Activated CD4-positive, alpha-beta T cell treated with anti-CD3 and anti-CD28 coated beads, Interleukin-2, Interleukin-6, amounts not matched to agents 100 ng/mL and 50 ng/mL, durations not matched to agents 16 hours and 8 hours (primary cell): ENCODE measurements at places on chromosomes 16 and 17.

GRCh38 chr17:77485089-77485833 is 344.5 kb downstream of the SEC14L1 start:
- no peak for DNase-seq

DNA sequence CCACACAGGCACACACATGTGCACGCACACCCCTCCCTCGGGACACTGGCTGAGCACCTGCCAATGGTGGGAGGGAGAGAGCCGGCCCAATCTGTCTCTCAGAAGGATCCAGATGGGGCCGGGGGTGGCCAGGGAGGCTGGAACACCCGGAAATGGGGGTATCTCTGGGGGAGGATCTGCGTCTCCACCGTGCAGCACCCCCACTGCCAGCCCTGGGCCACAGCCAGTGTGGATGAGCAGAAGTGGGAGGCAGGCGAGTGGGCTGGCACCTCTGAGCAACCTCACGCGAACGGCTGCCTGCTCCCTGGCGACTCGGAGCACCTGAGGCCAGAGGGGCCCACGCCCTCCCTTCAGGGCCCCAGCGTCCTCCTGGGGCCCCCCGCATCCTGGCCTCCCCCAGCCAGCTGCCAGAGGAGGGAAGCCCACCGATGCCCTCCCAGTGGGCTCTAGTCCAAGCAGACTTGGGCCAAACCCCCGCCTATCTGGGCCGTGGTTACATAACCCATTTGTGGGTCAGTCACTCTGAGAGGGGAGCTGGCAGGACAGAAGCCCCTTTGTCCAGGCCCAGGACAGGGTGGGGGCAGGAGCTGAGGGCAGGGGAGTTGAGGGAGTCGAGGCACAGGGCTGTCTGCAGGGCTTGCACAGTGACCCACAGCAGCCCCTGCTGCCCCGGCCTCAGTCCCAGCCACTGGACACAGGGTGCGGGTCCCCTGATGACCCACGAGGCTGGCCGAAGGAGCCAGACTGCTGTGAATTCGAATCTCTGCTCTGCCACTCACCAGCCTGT is 5.6 kb downstream of the CASKIN1 start:
- DNase-seq = no peak

GRCh38 chr17:1188812-1189504 is 9.2 kb upstream of the ABR start:
- no peak for DNase-seq

- no peak for DNase-seq
Measured at GRCh38 chr17:42898147-42898811, 2.3 kb upstream of the G6PC1 start.

DNA sequence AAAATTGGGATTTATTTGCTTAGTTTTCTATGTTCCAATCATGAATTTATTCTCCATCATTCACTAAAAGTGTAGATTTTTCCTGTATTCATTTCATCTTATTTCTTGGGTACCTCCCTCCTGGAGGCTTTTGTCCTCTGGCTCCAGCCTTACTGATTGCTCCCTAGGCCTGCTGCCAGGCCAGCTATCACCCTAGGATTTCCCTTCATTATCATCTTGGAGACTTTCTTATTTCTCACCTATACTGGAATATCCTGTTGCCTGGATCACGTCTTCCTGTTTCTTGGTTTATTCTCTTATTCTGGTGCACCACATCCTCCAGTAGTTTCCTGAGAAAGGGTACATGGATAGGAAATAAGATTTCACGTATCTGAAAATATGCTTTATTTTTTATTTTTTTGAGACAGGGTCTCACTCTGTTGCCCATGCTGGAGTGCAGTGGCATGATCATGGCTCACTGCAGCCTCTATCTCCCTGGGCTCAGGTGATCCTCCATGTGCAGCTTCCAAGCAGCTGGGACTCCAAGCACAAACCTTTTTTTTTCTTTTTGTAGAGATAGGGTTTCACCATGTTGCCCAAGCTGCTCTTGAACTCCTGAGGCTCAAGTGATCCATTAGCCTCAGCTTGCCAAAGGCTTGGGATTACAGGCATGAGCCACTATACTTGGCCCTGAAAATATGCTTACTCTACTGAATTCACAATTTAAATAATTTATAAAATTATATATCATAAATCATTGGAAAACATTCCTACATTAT is 13.3 kb upstream of the KPNB1 start:
- DNase-seq = no peak

DNA sequence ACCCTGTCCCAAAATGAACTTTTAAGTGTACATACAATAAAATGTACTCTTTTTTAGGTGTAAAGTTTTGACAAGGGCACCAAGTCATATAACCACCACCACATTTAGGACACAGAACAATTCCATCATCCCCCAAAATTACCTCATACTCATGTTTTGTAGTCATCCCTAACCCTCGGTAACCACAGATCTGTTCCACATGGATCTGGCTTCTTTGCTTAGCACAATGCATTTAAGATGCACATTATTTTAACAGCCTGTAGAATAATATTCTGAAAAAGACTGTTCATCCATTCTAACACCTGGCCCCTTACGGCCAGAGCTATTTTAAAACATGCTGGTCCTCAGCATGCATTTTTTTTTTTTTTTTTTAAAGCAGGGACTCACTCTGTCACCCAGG is 25.2 kb upstream of the CFAP20 start:
- DNase-seq = no peak

- DNase-seq = no peak
Measured at GRCh38 chr16:27482397-27483087, 67.2 kb downstream of the GTF3C1 start.

DNA sequence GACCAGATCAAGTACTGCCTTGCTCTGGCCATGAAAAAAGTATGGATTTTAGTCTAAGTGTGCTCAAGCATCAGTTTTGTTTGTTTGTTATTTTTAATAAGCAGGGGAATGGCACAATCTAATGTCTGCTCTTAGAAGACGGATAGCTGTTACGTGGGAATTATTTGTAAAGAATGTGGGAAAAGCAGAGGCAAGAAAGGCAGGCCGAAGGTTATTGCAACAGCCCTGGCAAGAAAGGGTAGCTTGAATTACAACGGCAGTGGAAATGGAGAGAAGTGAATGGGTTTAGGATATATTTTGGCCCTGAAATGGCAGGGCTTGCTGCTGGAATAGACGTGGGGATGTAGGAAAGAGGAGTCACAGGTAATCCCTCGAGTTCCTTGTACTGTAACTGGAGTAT is 987 bp upstream of the HASPIN start:
- DNase-seq = no peak

DNA sequence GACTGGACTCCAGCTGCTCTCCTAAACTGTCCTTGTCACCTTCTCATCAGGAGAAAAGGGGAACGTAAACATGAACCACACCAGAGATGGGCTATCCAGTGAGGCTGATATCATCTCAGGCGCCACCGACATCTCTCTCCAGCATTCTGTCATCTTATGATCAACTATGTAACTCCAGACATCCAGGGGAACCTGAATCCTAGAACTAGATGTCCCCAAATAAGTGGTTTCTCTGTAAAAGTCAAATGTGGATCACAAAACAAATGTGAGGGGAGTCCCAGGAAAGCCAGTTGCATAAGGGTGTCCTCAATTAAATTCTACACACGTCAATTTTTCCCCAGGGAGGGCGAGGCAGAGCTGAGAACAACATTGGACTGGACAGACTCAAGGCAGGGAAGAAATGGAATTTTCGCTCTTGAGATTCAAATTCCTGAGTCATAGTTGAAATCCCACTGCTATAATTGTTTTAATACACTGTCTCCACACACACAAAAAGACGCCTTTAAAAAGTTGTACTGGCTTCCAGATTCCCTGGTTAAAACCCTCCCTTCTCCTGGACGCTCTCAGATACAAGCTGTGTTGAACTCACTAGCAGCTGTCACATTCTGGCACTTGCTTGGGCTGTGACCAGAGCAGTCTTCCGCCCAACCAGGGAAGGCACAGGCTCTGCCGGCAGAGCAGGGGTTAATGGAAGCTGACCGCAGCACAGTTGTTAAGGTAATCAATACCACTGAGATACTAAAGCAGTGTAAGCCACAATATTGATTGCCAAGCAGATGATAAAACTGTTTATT is 62.6 kb downstream of the ZFHX3 start:
- DNase-seq = no peak

DNA sequence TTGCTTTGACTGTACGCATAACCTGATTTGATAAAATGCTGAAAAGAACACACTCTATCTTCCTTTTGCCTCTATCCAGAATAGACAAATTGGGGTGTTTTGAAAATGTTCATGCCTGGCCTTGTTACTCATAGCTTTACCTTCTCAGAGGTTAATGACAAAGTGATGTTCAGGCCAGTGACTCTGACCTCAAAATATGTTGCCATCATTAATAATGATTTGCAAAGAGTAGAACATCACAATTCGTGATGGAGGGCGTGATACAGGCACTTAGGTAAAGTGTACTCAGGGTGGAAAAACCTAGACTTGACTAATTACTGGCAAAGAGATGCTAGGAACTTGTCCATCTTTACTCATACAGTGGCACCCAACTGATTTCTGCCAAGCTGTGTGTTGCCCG is 656.6 kb upstream of the SOX9 start:
- DNase-seq = no peak

- DNase-seq = no peak
Measured at GRCh38 chr17:78806451-78806850, 24.4 kb upstream of the CYTH1 start.

DNA sequence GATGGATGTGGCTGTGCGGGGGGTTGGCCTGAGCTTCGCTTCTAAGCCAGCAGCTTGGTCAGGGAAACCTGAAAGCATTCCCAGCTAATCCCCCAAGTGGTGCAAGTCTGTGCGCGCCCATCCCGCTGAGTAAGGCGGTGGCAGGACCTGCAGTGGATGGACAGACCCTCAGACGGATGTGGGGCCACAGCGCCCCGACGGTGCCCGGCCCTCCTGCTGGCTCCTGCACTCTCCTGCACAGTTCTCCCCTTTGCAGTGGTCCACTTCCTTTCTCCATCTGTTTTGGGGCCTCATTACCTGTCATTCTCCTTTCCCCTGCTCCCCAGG is 2.3 kb downstream of the ATP2A1 start:
- DNase-seq = no peak

- DNase-seq = no peak
Measured at GRCh38 chr16:77556201-77556873, 121.5 kb upstream of the ADAMTS18 start.

DNA sequence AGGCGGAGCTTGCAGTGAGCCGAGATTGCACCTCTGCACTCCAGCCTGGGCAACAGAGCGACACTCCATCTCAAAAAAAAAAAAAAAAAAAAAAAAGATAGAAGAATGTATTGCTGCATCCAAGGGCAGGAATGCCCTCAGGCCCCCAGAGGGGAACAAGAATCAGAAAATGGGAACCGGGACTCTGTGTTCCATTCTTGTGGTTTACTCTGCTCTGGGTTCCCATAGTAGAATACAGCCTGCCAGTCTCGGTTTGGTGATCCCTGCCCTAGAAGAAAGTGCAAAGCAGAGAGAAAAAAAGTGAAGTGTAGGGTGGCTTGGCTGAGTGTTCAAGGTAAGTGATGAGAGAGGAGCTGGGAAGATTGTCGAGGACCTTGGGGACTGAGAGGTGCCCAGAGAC is 27.4 kb upstream of the KDM6B start:
- no peak for DNase-seq

DNA sequence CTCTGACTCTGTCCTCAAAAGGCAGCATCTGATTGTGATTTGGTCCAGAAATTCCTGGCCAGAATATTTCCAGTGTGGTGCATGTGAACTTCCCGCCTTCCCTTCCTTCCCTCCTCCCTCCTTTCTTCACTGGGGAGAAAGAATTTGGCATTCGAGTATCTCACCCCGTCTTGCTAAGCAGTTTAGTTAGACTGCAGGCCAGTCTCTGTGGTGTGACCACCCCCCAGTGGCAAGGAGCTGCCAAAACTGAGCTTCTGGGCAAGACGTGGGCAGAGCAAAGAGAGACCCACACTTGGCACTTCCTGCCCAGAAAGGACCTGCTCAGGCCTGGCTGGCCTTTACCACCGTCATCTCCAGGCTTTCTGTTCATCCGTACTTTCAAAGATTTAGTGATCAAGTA is 36.4 kb downstream of the SNX20 start:
- peak; percentile 27 for DNase-seq

DNA sequence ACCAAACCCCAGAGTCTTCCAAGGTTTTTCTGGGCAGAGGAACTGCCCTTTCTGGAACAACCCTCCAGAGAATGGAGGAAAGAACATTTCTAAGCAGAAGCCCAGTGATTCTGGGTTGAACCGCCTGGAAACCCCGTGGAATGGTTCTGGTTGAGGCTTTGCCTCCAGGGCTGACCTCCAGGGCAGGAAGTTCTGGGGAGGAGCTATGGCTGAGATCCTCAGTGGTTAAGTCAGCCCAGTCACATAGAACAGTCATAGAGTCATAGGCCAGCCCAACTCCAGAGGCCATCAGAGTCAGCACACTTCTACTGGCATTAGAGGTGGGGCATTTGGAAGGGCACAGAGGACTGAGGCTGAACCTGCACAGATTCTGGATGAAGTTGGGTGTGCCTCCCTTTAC is 65.9 kb downstream of the SPACA3 start:
- DNase-seq = no peak

- peak; percentile 15 for DNase-seq
Measured at GRCh38 chr17:43212641-43213490, 1.2 kb downstream of the TMEM106A start.
